ENCODE measurements at places on chromosomes 5 and 9.

DNA sequence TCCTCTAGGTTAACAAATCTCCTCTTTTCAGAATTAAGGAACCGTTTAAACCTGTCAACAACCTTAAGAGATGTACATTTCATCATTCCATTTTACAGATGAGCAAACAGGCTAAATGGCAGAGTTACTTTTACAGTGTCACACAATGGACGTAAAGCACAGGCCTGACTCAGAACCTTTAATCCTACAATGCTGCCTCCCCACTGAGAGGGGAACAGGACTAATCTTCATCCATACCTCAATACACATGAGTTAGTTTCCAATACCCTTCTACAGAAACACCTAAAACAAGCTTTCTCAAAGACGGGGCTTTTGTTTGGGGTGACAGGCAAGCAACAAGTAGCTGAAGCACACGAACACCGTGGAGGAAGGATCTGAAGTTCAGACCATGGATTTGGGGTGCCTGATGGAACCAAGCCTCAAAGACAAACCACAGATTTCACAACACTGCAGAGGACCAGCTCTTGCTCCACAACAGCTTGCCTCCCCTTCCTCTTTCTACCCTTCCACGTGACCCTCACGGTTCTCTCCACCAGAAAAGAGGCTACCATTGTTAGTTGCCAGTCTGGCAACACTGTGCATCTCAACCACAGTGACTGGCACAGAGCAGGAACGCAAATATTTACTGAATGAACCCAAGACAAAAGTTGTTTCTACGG lies 1.8 kb downstream of the RNF130 start:
- H3K4me1 ChIP-seq: no peaks in the 10 kb centered on the region
- H3K27ac ChIP-seq: no peak overlapping the region
- no peak for DNase-seq
- H3K27me3 ChIP-seq: peaks cover 6% of the 10 kb centered on the region
- no peak overlapping the region for H3K4me3 ChIP-seq

GRCh38 chr9:126146254-126147145 lies 180.1 kb upstream of the MVB12B start:
- DNase-seq: no peak
- peaks cover 4% of the 10 kb centered on the region for H3K27me3 ChIP-seq
- H3K4me3 ChIP-seq: no peak overlapping the region
- H3K4me1 ChIP-seq: no peaks in the 10 kb centered on the region

GRCh38 chr5:177472460-177473442 lies 683 bp downstream of the DBN1 start:
- H3K27ac ChIP-seq: no peak overlapping the region
- H3K4me3 ChIP-seq: peak overlapping the region; percentile 42
- H3K27me3 ChIP-seq: peaks cover 60% of the 10 kb centered on the region

DNA sequence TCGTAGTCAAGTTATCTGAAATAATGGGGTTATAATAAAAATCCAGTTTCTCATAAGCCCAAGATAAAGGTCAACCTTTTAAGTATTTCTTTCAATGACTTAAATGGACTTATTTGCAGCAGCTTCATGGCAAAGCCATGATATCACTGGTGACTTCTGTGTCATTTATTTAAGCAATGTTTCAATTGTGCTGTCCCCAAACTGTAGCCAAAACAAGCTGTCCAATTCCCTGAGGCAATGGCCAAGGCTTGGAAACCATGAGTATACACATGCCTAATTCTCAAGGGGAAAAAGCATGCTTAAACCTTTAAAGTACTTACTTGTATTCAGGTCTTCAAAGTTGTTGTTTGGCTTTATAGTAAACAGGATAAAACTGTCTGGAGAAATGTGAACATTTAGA lies 376.4 kb upstream of the TNC start:
- no peak overlapping the region for H3K27ac ChIP-seq
- no peaks in the 10 kb centered on the region for H3K27me3 ChIP-seq
- DNase-seq: no peak
- H3K4me1 ChIP-seq: 0 out of 2 replicates have a peak, but pooled peaks cover 6% of the 10 kb centered on the region

DNA sequence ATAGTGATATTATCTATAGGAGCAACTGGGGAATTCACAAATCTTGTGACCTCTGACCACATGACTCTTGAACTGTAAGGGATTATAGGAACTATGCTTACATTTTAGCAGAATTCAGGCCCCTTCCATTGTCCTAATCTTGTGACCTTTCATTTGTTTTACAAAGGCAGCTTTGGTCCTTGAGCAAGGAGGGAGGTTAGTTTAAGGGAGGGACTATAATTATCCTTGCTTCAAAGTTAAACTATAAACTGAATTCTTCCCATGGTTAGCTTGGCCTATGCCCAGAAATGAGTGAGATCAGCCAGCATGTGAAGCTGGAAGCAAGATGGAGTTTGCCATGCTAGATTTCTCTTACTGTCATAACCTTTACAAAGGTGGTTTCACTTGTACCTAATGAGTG lies 51.2 kb downstream of the TARS1 start:
- H3K4me3 ChIP-seq: no peak overlapping the region
- H3K27ac ChIP-seq: no peak overlapping the region
- no peaks in the 10 kb centered on the region for H3K36me3 ChIP-seq
- DNase-seq: no peak

GRCh38 chr5:145510769-145511168 lies 324.4 kb downstream of the PRELID2 start:
- H3K27ac ChIP-seq: no peak overlapping the region
- H3K4me1 ChIP-seq: no peaks in the 10 kb centered on the region
- no peaks in the 10 kb centered on the region for H3K36me3 ChIP-seq
- H3K4me3 ChIP-seq: no peak overlapping the region
- DNase-seq: no peak

DNA sequence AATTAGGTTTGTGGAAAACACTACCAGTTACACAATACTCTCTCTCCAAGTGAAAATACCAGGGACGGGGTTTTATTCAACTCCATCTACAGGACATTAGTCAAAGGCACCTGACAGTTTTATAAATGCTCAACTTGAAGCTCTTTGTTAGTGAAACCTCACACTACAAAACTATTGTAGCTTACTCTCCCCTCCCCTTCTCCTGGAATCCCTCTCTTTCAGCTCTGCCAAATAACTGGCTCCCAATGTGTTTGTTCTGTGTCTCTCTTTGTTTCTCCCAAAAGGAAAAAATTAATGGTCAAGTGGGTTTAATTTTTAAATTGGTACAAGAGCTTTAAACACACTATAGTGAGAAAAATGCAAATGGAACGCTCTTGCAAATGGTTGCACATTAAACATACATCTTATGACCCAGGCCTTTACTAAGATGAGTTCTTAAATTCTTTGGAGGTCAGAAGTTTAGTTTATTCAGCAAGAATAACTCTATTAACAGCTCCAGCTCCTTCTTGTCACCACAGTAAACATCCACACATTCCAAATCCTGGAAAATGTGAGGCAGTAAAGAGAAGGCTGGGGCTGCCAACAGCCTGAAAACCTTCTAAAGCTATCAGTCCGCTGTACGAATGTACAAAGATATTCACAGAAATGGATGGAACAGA lies 48.4 kb downstream of the ZNF608 start:
- DNase-seq: no peak
- H3K27ac ChIP-seq: no peak overlapping the region
- H3K27me3 ChIP-seq: no peaks in the 10 kb centered on the region
- no peak overlapping the region for H3K4me3 ChIP-seq
- peaks cover 8% of the 10 kb centered on the region for H3K4me1 ChIP-seq

- DNase-seq: no peak
- H3K27ac ChIP-seq: no peak overlapping the region
- H3K4me3 ChIP-seq: no peak overlapping the region
- no peaks in the 10 kb centered on the region for H3K36me3 ChIP-seq
Measured at GRCh38 chr5:1363160-1363559, 18.3 kb upstream of the CLPTM1L start.

GRCh38 chr9:27414220-27414761 lies 109.8 kb upstream of the IFNK start:
- H3K4me3 ChIP-seq: no peak overlapping the region
- no peaks in the 10 kb centered on the region for H3K4me1 ChIP-seq
- H3K27me3 ChIP-seq: no peaks in the 10 kb centered on the region
- no peak overlapping the region for H3K27ac ChIP-seq

DNA sequence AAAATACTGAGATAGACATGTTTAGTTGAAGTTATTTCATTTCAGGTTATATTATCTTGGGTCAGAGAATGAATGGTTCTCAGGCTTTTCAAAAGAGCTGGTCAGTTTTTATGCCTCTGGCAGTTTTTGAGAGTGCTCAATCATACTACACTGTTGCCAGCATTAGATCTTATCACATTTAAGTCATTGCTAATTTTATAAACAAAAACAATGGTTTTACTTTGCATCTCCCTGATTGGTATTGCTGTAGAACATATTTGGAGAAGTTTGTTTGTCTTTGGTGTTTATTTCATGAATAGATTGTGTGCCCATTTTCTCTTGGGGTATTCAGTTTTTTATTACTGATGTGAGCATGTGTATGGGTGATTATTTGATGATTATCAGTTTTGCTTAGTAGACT lies 1.5 kb downstream of the CATSPER3 start:
- no peaks in the 10 kb centered on the region for H3K27me3 ChIP-seq
- no peak overlapping the region for H3K4me3 ChIP-seq
- H3K36me3 ChIP-seq: no peaks in the 10 kb centered on the region
- H3K4me1 ChIP-seq: 0 out of 2 replicates have a peak, but pooled peaks cover 7% of the 10 kb centered on the region

- H3K4me1 ChIP-seq: no peaks in the 10 kb centered on the region
- H3K27ac ChIP-seq: no peak overlapping the region
- no peak for DNase-seq
- H3K4me3 ChIP-seq: no peak overlapping the region
- H3K27me3 ChIP-seq: no peaks in the 10 kb centered on the region
Measured at GRCh38 chr9:86733929-86734328, 213.4 kb downstream of the GAS1 start.

DNA sequence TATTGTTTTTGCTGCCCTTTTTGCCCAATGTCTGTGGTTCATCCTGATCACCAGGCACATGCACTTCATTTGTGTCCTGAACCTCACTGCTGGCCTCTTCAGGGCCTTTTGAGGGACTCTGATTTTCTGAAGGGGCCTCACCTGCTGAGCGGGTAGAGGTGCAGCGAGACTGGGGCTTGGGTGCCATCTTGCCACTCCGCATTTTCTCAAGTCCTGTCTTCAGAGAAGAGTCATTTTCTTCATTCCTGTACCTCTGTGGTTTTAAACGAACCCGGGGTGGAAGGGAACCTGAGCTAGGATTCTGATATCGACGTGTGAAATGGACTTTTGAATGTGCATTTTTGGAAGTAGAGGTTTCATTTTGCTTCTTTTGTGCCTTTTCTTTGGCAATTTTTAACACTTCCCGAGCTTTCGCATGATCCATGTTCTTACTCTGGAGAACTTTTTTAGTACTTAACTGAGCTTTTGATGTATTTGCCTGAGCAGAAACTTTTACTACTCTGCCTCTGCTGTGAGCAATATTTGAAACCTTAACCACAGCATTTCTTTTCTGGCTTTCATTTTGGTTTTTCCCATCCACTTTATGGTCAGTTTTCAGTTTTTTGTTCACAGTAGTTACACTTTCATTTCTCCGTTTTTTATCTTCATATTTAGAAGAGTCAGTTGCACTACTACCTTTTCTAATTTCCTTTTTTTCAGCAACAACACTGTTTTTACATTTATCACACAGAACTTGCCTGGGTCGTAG lies 26.1 kb downstream of the PWWP2A start:
- H3K27ac ChIP-seq: no peak overlapping the region
- peaks cover 19% of the 10 kb centered on the region for H3K4me1 ChIP-seq
- peaks cover 7% of the 10 kb centered on the region for H3K36me3 ChIP-seq

DNA sequence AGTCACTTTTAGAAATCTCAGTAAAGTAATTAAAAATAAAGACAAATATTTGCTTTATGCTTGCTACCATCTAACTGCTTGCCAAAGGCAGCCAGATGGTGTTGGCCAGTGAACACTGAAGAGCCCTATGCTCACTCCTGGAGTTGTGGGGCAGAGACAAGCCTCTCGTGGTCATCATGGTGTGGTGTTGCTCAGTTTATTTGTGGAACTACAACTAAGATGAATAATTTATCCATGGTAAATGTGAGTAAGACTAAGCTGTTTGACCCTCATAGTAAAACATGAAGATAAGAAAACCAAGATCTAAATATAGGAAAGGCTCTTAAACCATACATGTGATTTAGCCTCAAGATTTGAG lies 100.7 kb downstream of the PDE8B start:
- H3K27me3 ChIP-seq: no peaks in the 10 kb centered on the region
- no peak overlapping the region for H3K27ac ChIP-seq
- H3K4me3 ChIP-seq: no peak overlapping the region
- no peaks in the 10 kb centered on the region for H3K36me3 ChIP-seq

DNA sequence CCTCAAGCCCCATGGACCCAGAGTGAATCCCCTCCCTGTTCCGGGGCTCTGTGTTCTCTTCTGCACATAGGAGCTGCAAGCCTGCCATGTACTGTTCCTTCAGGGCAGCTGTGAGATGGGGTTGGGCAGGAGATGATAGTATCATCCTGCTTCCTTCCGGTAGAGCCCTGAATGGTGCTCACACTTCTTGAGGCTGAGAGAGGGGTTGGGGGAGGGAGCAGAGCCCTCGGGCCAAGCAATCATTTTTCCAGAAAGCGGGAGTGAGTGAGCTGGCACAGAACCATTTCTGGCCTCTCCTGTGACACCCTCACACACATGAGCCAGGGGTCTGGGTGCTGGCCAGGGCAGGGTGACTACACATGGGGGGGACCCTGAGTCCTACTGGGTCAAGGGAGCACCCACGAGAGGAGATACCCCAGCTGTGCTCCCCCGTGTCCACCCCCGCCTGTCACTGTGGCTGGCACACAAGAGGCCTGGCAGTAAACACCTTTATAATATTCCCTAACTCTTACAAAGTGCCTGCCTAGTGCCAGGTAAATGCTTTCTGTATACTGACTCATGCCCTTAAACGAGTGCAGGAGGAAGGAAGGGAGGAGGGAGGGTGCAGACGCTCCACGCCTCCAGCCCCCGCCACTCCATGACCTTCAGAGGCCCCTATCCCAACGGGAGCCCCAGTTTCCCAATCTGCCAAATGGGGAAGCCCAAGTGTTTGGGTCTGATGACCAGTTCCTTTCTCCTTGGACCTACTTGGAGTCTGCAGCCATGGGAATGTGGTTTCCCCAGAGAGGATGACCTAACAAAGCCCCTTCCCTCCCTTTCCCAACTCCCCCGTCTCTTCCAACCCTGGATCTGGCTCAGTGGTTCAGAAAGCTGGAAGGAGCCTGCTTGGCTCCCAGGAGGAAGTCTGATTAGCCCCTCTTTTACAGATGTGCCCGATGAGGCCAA lies 15.5 kb downstream of the AKNA start:
- peak overlapping the region; percentile 98 for H3K27ac ChIP-seq
- DNase-seq: peak; percentile 73
- H3K36me3 ChIP-seq: 0 out of 2 replicates have a peak, but pooled peaks cover 9% of the 10 kb centered on the region
- no peaks in the 10 kb centered on the region for H3K27me3 ChIP-seq

- DNase-seq: no peak
- no peak overlapping the region for H3K4me3 ChIP-seq
- no peaks in the 10 kb centered on the region for H3K4me1 ChIP-seq
- no peak overlapping the region for H3K27ac ChIP-seq
- H3K36me3 ChIP-seq: no peaks in the 10 kb centered on the region
- peaks cover 94% of the 10 kb centered on the region for H3K27me3 ChIP-seq
Measured at GRCh38 chr9:135998410-135999071, 37.4 kb upstream of the UBAC1 start.

DNA sequence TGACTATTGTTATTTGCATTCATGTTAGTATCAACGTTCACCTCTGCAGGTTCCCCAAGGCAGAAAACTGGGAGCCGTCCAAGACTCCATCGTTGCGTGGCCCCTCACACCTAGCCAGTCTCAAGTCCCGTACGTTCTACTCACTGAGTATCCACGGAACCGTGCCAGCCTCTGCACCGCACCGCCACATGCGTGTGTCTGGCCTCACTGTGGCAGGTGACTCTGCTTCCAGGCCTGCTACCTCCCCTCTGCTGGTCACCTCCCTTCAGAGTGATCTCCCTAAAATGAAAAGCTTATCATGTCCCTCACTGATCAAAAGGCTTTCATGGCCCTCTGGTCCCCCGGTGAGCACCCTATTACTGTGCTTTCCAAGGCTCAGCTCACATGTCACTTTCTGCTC lies 108.1 kb downstream of the GABBR2 start:
- DNase-seq: no peak
- no peaks in the 10 kb centered on the region for H3K36me3 ChIP-seq
- no peaks in the 10 kb centered on the region for H3K4me1 ChIP-seq
- no peak overlapping the region for H3K4me3 ChIP-seq
- H3K27me3 ChIP-seq: no peaks in the 10 kb centered on the region
- no peak overlapping the region for H3K27ac ChIP-seq

All from MM.1S (cell line).